ENCODE measurements at places on chromosomes 3 and 15. TPM values are rescaled to one million over a fixed set of nuclear protein-coding genes. Genes with fewer than 3 reads are reported as not detected.

Gene SCAANT1
- total RNA-seq, result not detected

Gene CPNE9
- not detected for total RNA-seq

Gene DLL4
- total RNA-seq, result 30.2 TPM

Gene SERPINI2
- not detected for total RNA-seq

Gene CCR9
- total RNA-seq, result not detected

Gene VGLL3
- total RNA-seq, result 138 TPM

Gene THAP10
- 3.1 TPM for total RNA-seq

Gene ZBBX
- total RNA-seq, result not detected

Gene SPTBN5
- total RNA-seq, result 1.5 TPM

Gene GOLGA8G
- not detected for total RNA-seq

Gene MST1R
- total RNA-seq, result not detected

Gene SI
- not detected for total RNA-seq

Gene CPB1
- total RNA-seq, result 0.21 TPM

Gene CHSY1
- total RNA-seq, result 47.4 TPM

Gene DALRD3
- 73.1 TPM for total RNA-seq

Gene ZNF502
- 6.5 TPM for total RNA-seq

Gene ARPP21
- not detected for total RNA-seq

Gene TGM5
- total RNA-seq, result not detected

Gene SEC22A
- total RNA-seq, result 6.4 TPM

Gene ITGB5
- total RNA-seq, result 595 TPM

Gene LRRC49
- total RNA-seq, result 23.1 TPM
